ENCODE measurements at places on chromosomes 3 and 15.
A peak's percentile ranks its signal among the peaks of the same experiment; 100 is the strongest.

GRCh38 chr15:70714565-70714964 lies 48.8 kb downstream of the UACA start:
- no peak for DNase-seq

GRCh38 chr3:184335661-184336546 lies 1.5 kb upstream of the FAM131A start:
- DNase-seq, result peak; percentile 85

- DNase-seq, result no peak
Observed at GRCh38 chr3:58470363-58471024, 21.4 kb upstream of the KCTD6 start.

GRCh38 chr3:144444546-144444945 lies 472.9 kb downstream of the DIPK2A start:
- no peak for DNase-seq

DNA sequence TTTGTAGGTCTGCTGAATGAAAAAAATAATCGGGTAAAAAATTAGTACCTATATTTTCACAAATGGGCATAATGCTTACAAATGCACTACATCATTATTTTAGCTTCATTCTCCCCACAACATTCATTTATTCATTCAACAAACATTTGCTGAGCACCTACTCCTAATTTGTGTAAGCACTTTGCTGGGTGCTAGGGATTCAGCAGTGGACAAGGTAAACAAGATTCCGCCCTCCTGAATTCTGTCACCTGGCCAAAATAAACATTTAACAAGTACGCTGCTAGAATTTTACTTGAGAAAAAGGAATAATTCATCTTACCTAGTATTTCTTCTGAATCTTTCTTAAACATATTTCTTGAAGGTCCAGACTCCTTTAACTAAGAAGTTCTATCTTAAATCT lies 72.1 kb downstream of the TIGIT start:
- DNase-seq, result no peak

GRCh38 chr15:82950295-82950694 lies 2.2 kb downstream of the HOMER2 start:
- DNase-seq, result no peak

DNA sequence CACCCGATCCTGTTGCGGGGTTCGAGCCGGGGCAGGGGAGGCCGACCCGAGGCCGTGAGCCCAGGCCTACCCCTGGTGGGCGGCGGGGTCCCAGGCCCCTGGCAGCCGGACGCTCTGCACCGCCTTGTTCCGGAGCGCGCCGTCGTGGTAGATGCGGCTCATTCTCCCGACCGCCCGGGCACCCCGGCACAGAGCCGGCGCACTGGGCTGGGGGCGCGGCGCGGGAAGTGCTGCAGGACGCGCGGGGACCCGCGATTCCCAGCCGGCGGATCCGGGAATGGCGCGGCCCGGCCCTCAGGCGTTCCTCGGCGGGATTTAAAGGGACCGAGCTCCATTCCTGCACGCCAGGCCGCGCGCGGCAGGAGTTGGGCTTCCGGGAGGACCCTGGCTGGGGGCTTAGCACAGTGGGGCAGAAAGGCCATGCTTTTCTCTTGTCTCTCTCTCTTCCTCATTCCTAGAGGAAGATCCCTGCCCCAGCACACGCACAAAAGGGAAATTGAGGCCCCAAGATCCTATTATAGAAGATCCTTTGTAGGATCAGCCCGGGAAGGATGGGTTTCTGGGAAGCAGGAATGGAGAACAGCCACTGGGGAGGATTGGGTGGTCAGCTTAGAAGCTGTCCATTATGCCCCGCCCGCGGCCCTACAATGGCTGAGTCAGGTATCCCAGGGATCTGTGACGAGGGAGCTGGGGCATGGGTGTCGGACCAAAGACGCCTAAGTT lies at the start of gene ARPIN:
Gene ARPIN, minus strand, starts transcription at position 279 of the 723 bp plus-strand sequence. Its CDS starts 117 bp downstream, at position 162.
- no peak for DNase-seq

DNA sequence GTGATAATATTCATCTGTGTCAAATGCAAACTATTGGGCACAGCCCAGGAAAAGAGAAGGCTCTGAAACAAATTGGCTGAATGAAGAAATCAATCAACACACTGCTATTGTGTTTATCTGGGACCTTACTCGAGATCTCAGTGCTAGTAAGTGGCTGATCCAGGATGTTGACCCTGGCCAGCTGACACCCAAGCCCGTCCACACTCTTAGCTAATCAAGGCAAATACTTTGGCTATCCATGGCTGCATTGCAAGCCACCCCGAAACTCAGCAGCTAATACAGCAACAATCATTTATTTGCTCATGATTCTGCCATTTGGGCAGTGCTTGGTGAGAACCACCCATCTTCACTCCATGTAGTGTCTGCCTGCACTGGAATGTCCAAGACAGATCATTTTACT lies 74.1 kb upstream of the UBE3A start:
- DNase-seq, result no peak

DNA sequence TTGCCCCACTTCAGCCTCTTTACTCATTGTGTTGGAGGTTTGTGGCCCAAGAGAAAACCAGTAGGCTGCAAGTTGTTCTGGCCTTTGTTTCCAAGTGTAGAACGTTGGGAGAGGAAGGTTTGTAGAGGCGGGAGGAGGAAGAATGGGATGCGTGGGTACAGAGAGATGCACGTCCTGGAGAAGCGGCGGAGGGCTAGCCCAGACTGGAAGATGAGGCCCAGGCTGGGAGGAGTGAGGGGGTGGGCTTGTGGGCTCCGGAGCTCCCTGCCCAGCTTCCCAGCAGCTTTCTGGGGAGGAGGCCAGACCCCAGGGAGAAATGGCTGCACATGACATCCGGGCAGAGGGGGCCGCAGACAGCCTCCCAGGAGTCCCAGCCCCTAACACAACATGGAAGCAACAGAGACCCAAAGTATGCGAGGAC lies 5.3 kb downstream of the PLA2G4F start:
- no peak for DNase-seq

DNA sequence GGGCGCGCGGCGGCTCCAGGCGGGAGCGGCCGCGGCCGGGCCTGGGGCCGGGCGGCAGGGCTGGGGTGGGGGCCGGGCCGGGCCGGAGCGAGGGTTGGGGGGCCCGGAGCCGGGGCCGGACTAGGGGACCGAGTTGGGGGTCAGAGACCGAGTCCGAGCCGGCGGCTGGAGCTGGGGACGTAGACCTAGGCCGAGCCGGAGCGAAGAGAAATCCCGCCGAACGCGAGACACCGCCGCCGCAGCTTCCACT lies 37.3 kb downstream of the HMCES start:
- no peak for DNase-seq

- no peak for DNase-seq
Observed at GRCh38 chr15:100484443-100484842, 44.3 kb downstream of the CERS3 start.

DNA sequence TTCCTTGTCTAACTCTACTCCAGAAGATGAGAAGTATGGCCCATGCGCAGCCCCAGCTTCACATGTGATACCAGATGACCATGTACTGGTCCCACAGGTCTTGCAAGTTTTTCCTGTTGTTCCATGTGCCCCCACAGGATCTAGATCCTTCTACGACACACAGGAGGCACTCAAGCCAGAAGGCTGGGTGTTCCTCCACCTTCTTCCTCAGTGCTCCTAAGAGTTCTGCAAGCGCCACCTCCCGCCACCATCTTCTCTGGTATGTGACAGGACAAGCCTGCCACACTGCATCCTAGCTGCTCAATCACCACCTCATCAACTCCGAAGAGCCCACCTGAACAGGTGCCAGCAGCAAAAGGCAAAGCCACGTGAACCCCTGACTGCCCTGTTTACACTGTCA lies 43.1 kb downstream of the XXYLT1 start:
- no peak for DNase-seq

DNA sequence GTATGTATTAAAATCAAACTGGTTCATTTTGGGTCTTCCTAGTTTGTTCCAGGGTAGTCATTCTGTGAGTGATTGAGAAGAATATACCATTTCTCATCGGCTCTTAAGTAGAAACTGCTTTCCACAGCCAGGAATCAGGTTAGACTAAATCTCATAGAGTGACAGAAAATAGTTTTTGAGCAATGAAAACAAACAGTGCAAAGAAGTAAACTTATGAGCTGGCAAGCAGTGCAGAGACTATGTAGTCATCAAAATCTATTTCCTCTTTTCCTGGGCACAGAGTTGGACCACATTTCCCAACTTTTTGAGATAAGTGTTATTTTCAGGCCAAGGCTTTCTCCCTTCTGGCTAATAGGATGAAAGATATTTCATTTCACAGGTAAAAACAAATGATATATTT lies 66.5 kb downstream of the UBE3A start:
- no peak for DNase-seq

- no peak for DNase-seq
Observed at GRCh38 chr3:6791161-6791560, 69.8 kb upstream of the GRM7 start.
